Stimulated activated CD4-positive, alpha-beta T cell treated with anti-CD3 and anti-CD28 coated beads, Interleukin-15, amount 100 ng/mL, for 1 hour (primary cell): ENCODE measurements at places on chromosomes 4 and X.

- DNase-seq = no peak
Observed at GRCh38 chr4:97013309-97013708, 1130.0 kb downstream of the STPG2 start.

- no peak for DNase-seq
Observed at GRCh38 chr4:137531168-137531985, 917 bp downstream of the PCDH18 start.

GRCh38 chrX:132231587-132231986 is 12.3 kb upstream of the RAP2C start:
- no peak for DNase-seq

- DNase-seq = no peak
Observed at GRCh38 chr4:156939801-156940200, 31.8 kb downstream of the PDGFC start.

DNA sequence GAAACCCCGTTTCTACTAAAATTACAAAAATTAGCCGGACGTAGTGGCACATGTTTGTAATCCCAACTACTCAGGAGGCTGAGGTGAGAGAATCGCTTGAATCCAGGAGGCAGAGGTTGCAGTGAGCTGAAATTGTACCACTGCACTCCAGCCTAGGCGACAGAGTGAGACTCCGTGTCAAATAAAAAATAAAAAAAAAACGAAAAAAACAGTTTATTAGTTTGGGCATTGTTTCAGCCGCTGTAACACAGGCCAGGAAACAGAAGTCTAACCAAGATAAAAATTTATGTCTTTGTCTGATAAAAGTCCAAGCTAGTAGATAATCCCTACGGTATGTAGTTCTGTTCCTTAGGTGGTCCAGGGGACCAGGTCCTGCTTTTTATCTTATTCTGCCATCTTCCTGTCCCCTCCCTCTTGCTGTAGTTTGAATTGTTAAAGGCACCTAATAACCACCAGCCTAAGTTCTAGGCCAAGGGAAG is 21.4 kb downstream of the USO1 start:
- no peak for DNase-seq

- no peak for DNase-seq
Observed at GRCh38 chr4:177266506-177266905, 43.2 kb upstream of the NEIL3 start.

DNA sequence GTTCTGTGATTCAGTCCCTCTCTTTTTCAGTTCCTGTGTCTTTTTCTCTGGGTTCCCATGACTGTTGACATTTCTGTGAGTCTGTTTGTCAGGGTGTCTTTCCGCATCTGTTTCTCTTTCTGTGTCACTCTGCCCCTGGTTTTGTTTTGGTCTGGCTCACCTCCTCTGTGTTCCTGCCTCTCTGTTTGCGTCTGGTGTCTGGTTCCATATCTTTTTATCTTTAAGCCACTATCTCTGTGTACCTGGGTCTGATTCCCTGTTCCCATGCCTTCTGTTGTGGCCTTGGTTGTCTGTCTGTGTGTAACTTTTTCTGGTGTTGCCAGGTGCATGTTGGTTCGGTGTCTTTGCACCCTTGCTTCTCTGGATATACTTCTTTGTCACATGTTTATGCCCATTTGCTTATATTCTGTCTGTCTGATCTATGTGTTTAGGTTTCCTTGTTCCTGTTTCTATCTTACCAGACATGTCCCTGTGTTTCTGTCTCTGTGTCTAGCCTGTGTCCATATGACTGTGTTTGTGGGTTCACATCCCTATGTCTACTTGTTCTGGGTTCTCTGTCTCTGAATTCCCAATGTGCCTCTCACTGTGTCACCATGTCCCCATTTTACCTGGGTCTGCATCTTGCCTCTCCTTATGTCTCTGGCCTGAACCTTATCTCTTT is 50.2 kb downstream of the ITIH6 start:
- no peak for DNase-seq

- DNase-seq = no peak
Observed at GRCh38 chrX:107484002-107484726, 34.7 kb downstream of the FRMPD3 start.

- DNase-seq = no peak
Observed at GRCh38 chr4:78032446-78032845, 24.7 kb upstream of the FRAS1 start.

DNA sequence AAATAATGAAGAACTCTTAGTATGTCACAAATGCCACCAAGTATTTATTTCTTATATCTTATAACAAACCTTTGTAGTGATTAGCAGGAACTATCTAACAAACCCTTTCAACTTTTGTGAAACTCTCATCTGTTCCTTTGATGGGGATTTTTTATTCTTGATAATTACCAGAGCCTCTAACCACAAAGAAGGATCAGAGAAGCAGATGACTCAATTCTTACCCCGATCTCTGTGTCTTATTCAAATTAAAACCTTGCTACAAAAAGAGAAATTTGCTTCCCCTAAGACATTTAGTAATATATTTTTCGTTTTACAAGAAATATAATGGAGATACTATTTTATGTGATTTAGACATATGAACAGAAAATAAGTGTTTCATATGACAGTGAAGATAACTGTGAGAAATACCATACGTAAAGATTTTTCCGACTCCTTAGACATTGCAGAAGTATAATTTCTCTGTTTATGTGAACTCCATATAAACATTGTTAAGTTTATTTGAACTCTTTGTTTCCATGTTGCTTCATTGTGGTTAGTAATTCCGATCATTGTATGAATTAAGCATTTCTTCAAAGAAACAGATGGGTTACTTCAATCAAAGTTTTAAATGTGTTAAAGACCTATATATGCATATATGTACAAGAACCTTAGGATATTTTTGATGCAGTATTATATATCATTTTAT is 205.4 kb downstream of the CFAP299 start:
- DNase-seq = no peak

DNA sequence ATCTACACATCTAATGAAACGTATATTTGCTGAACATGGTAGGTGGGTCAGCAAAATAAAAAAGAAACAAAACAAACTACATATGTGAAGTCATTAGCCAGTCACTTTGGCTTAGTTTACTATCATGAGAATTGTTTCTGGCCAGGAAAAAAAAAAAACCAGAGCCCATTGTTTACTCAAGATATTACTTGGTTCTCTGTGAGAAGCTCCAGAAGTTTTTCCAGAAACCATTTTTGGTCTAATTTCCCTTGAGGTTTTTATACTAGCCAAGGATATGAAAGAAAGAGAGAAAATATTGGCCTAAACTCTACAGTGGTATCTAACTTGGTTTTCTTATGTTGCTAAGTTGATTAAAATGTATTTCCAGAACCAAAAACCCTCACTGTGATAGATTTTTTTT is 259.1 kb downstream of the PDHA2 start:
- no peak for DNase-seq

DNA sequence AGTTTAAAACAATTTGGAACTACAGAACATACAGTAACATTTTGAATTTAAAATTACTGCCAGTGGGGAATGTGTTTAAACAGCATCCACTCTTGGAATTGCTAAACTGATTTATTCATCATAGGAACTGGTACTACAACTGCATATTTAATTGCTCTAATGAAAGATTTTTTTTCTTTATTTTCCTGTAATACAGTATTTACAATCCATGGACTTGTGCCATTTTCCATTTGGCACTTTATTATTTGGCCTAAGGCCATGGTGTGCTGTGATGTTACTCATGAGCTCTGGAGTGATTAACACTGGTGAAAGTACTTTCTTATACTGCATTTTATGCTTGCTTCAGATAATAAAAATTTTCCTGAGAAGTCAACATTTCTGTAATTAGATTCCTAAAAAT is 69.7 kb upstream of the NUDT6 start:
- no peak for DNase-seq

GRCh38 chrX:16067886-16068515 is 55.4 kb upstream of the GRPR start:
- no peak for DNase-seq

DNA sequence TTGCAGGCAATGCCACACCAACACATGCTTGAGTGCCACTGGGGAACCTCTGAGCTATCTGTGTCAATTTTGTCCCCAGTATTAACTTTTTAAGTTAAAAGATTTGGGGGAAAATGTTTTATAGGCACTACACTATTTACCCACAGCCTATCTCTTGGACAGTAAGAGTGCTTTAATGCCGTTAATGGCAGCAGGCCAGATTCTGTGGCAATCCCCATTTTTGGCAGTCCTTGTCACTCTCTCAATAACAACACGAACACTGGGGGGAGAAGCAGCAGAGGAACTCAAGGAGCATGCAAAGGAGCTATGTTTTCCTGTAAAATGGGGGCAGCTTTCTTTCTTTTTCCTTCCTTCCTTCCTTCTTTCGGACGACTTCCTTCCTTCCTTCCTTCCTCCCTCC is 168.6 kb downstream of the NSUN7 start:
- no peak for DNase-seq

DNA sequence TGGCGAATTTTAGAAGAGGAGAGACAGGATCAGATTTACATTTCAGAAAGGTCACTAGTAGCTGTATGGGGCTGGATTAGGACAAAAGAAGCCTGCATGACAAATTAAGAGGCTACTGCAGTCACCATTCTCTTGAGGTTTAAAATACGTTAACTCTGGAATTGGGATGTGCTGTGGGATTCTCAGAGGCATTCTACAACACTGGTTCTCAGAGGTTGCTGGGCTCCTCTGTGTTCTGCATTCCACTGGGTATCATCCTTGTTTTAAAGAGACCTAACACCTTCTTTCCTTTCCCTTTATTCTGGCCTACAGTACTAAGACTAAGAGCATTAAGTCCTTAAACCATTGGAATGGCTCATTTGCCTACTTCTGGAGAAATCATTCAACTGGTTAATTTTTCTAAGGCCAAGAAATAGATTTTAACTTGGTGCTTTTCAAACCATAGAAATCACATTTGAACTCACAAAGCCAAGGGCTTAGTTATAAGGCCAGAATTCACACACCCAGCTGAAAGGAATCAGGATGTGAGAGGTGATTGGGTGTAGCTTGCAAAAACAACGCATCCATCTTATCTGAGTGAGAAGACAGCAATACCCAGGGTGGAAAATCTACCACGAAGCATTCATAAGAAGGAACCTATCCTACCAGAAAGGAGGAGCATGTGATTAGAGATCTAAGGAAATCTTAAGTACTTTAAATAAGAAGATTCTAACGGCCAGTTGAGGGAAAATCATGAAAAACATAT is 116.6 kb downstream of the SHISA3 start:
- no peak for DNase-seq

GRCh38 chrX:100829730-100830129 is 9.5 kb downstream of the CSTF2 start:
- no peak for DNase-seq

- DNase-seq = no peak
Observed at GRCh38 chrX:154401045-154401799, 3.0 kb downstream of the RPL10 start.

- no peak for DNase-seq
Observed at GRCh38 chr4:1031956-1032795, 20.8 kb downstream of the FGFRL1 start.

- no peak for DNase-seq
Observed at GRCh38 chrX:47873123-47873522, 36.4 kb downstream of the ZNF81 start.

DNA sequence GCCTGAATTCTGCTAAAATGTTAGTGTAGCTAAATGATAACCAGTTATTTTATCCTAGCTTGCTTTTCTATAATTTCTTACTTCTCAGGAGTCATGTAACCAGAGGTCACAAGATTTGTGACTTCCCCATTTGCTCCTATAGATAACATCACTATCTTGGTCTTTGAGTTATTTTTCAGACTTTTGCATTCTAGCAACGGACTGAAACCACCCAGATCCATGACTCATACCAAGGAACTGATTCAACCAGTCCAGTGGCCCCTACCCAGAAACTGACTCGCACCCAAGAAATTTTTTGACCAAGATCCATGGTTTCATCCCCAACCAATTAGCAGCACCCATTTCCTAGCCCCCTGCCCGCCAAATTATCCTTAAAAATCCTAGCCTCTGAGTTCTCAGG is 50.0 kb downstream of the IQCM start:
- DNase-seq = no peak

- DNase-seq = no peak
Observed at GRCh38 chrX:119636419-119636818, 30.2 kb upstream of the NKRF start.

DNA sequence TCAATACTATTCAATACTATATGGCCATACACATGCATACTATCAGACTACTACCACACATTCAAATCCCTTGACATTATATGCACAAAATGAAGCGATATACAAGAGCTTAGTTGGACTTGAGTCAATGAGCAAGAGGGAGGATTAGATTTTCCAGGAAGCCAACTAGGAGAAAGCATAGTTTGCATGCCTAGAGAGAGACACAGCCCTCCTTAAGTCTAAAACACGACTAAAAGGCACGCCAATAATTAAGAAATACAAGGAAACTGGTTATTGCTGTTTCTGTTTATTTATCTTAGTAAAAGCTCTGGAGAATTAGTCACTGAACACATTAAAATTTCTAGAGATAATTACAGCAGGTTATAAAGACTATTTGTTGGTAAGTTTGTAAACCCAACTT is 21.8 kb downstream of the MBNL3 start:
- no peak for DNase-seq

- DNase-seq = no peak
Observed at GRCh38 chr4:73648478-73648877, 28.2 kb upstream of the RASSF6 start.

DNA sequence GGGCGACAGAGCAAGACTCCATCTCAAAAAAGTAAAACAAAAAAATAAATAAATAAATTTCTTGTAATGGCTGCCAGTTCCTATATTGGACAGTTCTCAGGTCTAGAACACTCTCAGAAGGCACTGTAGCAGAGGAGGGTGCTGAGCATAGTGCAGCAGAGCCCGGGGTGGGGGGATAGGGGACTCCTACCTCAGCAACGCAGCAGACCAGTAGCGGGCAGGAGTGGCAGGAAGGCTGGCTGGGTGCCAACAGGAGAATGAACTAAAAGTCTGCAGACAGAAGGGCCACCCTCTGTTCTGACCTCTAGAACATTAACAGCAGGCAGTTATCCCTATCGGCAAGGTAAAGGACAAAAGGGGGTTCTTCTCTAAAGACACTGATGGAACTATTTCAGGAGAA is 20.2 kb downstream of the PDK3 start:
- DNase-seq = no peak

- no peak for DNase-seq
Observed at GRCh38 chr4:174449944-174450785, 72.1 kb downstream of the HPGD start.

DNA sequence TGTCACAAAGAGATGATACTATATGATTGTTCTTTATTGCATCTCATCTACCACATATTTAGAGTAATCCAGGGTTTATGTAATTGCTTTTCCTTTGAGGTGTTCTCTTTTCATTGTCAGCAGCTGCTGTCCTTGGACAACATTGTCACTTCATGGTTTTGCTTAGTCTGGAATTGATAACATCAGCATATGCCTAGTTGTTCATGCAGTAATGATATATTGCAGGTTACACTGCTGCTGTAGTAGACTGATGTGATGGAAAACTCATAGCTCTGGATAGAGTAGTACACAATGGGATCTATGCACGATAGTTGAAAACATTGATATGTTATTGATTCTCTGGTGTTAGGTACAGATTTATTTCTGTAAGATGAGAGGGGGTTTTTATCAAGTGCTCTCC is 13.7 kb downstream of the NEIL3 start:
- DNase-seq = no peak

- no peak for DNase-seq
Observed at GRCh38 chrX:108165383-108166111, 74.0 kb downstream of the ATG4A start.
